ENCODE measurements at places on chromosomes 7 and 10. TPM values are rescaled to one million over a fixed set of nuclear protein-coding genes. Genes with fewer than 3 reads are reported as not detected.

Gene SYT15B
- polyA plus RNA-seq = 1.7 TPM

Gene C10orf90
- polyA plus RNA-seq = 1.2 TPM

Gene LDB1
- polyA plus RNA-seq = 107 TPM

Gene SLIT1
- polyA plus RNA-seq = 5.6 TPM

Gene CPEB3
- 3.0 TPM for polyA plus RNA-seq

Gene MRLN
- not detected for polyA plus RNA-seq

Gene C10orf105
- polyA plus RNA-seq = 0.17 TPM

Gene HECTD2
- 31.5 TPM for polyA plus RNA-seq

Gene GDF10
- 1.4 TPM for polyA plus RNA-seq

Gene RHOBTB1
- 76.7 TPM for polyA plus RNA-seq

Gene PRRT4
- polyA plus RNA-seq = 0.67 TPM

Gene ZNF438
- 8.9 TPM for polyA plus RNA-seq

Gene OIT3
- polyA plus RNA-seq = 3.2 TPM

Gene UBTD1
- polyA plus RNA-seq = 6.6 TPM

Gene TRIM50
- 0.15 TPM for polyA plus RNA-seq

Gene NEUROD6
- polyA plus RNA-seq = not detected

Gene GRID1
- polyA plus RNA-seq = 1.8 TPM

Gene TSPAN15
- 56.1 TPM for polyA plus RNA-seq

Gene ATP6V0A4
- polyA plus RNA-seq = 81.5 TPM

Gene UBE2D4
- polyA plus RNA-seq = 24.7 TPM

Gene CPA2
- polyA plus RNA-seq = 0.39 TPM
